T-helper 22 cell (primary cell): ENCODE measurements at places on chromosomes 13 and 19.

GRCh38 chr13:39982745-39983144 lies 327.3 kb downstream of the COG6 start:
- no peak for DNase-seq

- no peak for DNase-seq
Measured at GRCh38 chr13:62371737-62372136, 956.1 kb upstream of the PCDH20 start.

DNA sequence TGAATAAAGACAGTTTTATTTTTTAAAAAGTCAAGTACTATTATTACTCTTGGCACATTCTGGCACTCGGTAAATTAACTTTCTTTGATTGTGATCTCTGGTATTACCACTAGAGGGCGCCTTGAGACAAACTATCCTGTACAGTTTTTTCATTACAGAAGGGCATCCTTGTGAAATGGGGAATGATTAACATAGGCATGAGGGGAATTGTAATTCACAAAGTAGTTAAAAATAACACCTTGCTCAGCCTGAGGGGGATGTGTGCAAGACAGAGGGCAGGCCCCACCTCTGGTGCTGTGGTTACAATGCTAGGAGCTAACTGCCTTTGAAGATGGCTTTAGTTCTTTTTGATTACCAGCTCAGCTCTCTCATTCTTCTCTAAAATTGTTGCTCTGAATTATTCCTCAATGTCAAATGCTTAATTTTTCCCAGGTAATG lies 24.2 kb upstream of the C1QTNF9B start:
- DNase-seq: no peak

DNA sequence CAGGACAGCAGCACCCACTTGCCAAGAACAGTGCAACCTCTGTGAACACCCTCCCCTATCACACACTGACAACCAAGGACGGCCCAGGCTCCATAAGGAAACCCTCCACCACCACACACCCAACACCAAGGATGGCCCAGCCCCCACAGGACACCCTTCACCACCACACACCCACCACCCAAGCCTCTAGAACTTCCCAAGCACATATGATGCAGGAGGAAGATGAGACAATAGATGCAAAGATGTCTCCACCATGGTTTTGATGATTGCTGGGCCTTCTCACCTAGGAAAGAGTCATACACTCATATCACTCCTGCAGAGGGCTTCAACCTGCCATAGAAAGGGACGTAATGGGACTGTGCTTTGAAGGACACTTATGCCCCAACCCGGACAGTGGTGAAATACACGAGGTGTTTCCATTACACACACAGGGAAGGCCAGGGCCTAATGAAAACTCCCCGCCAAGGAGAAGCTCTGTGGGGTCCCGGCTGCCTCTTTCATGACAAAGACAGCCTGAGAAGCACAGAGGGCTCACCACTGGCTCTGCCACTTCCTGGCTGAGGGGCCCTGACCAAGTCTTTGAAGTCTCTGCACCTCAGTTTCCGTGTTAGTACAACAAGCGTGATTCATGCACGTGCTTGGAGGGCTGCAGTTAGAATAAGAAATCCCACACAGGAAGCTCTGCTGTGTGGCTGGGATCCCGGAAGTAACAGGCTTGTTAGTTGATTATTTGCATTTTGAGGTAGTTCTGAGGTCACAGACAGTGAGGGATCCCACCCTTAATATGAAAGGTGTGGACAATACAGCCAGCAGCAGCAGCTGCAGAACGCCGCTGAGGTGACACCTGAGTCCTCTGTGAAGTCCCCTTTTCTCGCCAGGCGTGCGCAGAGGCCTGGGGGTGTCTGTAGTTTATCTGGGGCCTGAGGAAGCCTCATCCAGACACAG lies 61.9 kb upstream of the ATP12A start:
- peak; percentile 34 for DNase-seq

DNA sequence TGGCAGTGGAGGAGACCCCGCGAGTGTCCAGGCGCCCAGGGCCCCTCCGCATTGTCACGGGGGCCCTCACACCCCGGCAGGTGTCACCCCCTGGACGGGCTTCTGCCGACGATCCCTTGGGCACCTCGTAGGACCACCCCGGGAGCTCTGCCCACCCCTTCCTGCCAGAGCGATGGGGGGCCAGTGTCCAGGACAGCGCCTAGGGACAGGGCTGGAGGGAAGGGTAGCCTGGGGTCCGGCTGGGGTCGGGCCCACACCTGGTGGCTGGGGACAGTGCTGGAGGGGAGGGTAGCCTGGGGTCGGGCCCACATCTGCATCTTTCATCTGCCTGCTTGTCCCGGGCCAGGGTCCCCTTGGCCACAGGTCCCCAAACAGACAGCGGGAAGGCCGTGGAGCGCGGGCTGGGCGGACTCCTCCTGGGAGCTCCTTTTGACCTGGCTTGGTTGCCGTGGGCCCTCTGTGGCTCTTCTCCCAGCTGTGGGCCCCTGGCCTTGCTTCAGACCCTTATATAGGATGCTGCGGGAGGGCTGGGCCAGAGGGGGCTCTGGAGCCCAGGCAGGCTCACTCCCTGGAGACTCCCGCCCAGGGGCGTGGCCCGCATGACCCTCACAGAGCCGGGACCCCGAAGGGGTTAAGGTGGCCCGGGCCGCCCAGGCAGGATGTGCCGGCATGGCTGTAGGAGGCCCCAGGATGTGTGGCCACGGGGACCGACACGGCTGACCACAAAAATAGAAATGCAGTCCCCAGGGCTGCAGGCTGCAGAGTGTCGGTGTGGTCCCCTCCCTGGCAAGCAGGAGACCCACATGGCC lies 74.1 kb upstream of the MCF2L start:
- no peak for DNase-seq

- DNase-seq: no peak
Measured at GRCh38 chr13:36157480-36157879, 26.3 kb upstream of the DCLK1 start.

DNA sequence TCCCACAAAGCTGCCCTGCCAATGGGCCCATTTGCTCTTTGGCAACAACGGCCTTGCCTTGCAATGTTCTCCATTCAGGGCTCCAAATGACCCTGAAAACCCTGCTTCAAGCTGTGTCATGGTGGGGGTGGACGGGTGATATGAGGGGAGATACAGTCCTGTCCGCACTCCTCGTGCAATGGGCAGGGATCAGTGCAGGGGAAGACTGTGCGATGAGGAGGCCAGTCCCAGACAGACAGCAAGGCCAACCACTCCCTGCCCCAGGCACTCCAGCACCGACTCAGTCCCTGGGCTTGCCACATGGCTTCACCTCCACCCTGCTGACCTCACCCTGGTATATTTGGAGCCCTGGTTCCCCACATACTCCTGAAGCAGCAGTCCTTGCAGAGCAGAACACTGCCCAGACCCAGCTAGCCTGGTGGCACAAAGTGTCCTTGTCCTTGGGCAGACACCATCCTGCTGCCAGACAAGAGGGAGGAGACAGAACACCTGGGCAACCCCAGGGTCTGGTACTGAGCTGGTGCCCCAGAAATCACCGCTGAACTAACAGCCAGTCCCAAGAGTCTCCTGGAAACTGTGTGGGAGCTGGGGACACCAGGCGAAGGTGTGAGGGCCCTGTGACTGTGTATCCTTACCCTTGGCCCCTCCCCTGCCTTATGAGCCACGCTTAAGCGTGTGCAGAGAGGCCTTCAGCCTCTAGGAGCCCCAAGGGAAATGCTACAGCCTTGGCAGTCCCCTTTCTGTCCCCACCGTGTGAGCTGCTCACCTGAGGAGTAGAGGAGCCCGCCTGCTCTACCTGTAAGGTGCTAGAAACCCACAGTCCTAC lies 9.1 kb upstream of the SLC35E1 start:
- no peak for DNase-seq

GRCh38 chr13:80083853-80084676 lies 256.9 kb downstream of the SPRY2 start:
- DNase-seq: no peak

DNA sequence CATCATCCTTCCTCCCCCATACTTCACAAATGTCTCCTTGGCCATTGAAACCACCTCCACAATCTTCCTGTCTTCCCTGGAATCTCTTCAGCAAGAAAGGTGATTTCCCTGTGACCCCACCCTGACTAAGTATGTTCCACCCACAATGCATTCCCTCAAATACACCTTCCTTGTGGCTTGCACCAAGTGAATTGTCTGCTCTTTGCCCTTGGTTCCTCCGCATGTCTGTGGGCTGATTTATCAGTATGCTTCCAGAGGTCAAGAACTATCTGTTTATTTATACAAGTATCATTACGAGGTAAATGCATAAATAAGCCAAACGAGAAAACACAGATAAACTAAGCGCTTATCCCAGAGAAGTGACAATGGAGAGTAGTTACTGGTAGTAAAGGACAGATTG lies 45.4 kb upstream of the POMP start:
- no peak for DNase-seq

GRCh38 chr19:10430505-10431253 lies 10.3 kb downstream of the PDE4A start:
- DNase-seq: no peak

DNA sequence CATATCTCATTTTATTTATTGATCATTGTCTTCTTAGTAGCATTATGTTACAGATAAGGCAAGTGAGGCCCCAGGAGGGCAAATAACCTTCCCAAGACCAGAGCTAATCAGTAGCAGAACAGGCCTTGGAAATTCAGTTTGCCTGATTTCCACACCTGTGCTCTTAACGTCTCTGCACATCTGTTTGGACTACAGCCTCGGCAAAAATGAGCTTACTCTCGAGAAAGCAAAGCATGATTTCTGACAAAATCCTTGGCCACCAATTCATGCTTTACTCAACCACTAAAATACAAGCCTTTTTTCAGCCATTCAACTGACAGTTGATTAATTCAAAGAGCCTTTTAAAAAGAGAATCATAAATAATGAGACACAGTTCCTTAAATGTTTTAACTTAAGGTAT lies 309.3 kb upstream of the HTR2A start:
- DNase-seq: no peak

- DNase-seq: no peak
Measured at GRCh38 chr13:114034481-114034891, 60.6 kb upstream of the C13orf46 start.

DNA sequence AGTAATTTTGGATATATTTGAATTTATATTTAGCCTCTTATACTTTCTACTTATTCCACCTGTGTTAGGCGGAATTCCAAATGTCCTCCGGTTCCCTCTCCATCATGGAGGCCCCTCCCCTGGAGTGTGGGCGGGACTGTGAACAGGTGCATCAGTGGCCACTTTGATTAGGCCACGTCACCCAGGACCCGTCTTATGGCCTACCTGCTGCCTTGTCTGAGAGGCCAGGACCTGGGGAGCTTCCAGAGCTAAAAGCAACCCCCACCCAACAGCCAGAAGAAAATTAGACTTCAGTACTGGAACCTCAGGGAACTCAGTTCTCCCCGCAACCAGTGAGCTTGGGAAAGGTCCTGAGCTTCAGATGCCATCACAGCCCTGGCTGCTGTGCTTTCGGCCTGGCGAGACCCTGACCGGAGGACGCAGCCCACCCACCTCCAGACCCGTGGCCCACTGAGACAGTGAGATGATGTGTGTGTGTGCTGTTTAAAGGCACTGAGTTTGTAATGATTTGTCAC lies 200.2 kb upstream of the SOX1 start:
- DNase-seq: no peak

DNA sequence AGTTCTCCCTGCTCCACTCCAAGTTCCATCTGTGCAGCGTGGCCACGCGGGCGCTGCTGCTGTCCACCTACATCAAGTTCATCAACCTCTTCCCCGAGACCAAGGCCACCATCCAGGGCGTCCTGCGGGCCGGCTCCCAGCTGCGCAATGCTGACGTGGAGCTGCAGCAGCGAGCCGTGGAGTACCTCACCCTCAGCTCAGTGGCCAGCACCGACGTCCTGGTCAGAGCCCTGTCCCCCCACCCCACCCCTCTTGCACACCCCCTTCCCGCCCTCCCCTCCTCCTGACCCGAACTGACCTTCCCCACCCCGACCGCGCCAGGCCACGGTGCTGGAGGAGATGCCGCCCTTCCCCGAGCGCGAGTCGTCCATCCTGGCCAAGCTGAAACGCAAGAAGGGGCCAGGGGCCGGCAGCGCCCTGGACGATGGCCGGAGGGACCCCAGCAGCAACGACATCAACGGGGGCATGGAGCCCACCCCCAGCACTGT lies 11.6 kb downstream of the FUZ start:
- DNase-seq: no peak

DNA sequence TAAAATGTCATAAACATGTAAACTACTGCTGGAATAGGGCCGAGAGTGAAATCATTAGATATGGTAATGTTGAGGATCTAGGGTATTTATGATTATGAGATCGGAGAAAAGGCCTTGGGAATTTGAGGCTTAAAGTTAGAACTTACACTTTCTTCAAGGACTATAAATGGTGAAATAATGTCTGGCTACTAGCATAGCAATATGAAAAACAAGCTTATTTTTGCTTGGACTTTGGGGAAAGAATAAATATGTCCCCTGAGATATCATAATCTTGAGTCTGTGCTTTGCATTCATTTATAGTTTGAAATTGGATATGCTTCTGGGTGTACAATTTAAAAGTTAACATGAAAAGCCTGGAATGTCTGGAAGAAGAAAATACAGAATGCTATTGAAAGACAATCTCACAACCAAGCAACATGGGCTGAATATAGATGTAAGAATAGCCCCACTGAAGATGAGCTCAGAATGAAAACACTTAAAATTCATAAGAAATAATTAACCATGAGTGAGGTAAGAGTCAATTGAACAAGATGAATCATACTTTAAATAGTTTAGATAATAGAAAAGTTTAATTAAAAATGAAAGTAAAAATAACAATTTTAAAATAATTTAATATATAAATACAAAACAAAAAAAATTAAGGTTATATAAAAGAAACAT lies 1555.4 kb upstream of the MIR17HG start:
- DNase-seq: no peak

GRCh38 chr13:38685974-38686576 lies 802 bp upstream of the FREM2 start:
- no peak for DNase-seq

GRCh38 chr13:29423050-29423449 lies 172.4 kb downstream of the SLC7A1 start:
- DNase-seq: no peak

GRCh38 chr13:99414048-99414995 lies 87.0 kb upstream of the TM9SF2 start:
- DNase-seq: no peak
